Activated T-helper 17 cell treated with anti-CD3 and anti-CD28 coated beads, Interleukin-2, amount 50 U/mL, for 72 hours (primary cell): ENCODE measurements at places on chromosomes 12 and 14. TPM values are rescaled to one million over a fixed set of nuclear protein-coding genes. Genes with fewer than 3 reads are reported as not detected.

The NRXN3 gene
- not detected for total RNA-seq

The DBX2 gene
- not detected for total RNA-seq

GRCh38 chr12:27967551-27968054 is 4.9 kb downstream of the PTHLH start:
- no peak for ATAC-seq

- no peak for ATAC-seq
Measured at GRCh38 chr12:103456006-103456405, 39.8 kb downstream of the C12orf42 start.

DNA sequence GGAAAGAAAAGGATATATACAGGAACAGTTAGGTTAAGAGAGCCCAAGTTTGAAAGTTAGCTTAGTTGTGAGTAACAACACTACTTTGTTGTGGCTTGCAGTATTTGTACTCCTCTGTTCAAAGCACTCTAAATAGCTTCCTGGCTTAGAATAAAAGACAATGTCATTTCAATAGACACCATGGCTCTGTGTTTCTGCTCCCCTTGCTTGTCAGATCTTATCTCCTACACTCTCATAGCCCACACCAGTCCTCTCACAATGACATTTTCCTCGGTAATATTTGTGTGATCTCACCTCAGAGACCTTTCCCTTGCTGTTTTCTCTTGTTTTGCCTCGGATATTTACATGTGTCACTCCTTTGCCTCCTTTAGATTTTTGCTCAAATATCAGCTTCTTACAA is 418.4 kb downstream of the MDGA2 start:
- no peak for ATAC-seq

GRCh38 chr12:124216966-124217365 is 77.9 kb upstream of the RFLNA start:
- ATAC-seq, result no peak

The PRKD1 gene
- total RNA-seq, result not detected

GRCh38 chr12:65784289-65785015 is 39.8 kb upstream of the HMGA2 start:
- no peak for ATAC-seq

GRCh38 chr12:82855872-82856271 is 169.2 kb downstream of the TMTC2 start:
- ATAC-seq, result no peak

DNA sequence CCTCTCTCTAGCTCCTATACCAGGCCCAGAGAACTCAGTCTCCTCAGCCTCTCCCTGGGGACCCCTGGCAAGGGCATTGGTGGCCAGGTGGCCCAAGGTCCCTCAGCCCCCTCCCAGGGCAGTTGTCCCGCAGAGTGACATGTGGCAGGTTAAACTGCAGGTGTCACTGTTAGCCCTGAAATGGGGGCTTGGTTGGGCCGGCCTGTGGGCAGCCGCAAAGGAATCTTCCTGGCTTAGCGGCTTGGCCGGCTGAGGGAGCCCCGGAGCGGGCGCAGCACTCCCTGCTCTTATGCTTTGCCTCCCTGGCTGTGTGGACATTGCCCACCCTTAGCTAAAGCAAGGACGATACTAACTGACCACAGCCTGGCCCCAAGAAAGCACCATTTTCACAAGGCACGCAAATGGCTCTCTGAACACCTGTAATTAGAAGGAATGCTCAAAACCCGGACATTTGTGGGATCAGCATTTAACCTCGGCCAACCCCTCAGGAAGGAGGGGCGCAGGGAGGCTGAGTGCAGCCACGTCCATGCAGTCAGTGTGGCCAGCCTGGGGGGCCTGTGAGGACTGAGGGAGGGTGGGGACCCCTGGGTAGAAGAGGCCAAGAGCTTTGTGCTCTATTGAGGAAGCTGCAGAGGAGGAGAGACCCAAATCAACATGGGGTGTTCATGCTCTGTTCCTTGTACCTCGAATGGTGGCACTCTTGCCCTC is 82.2 kb downstream of the PAPOLA start:
- peak; percentile 53 for ATAC-seq

The PXN gene
- total RNA-seq, result 44.8 TPM

DNA sequence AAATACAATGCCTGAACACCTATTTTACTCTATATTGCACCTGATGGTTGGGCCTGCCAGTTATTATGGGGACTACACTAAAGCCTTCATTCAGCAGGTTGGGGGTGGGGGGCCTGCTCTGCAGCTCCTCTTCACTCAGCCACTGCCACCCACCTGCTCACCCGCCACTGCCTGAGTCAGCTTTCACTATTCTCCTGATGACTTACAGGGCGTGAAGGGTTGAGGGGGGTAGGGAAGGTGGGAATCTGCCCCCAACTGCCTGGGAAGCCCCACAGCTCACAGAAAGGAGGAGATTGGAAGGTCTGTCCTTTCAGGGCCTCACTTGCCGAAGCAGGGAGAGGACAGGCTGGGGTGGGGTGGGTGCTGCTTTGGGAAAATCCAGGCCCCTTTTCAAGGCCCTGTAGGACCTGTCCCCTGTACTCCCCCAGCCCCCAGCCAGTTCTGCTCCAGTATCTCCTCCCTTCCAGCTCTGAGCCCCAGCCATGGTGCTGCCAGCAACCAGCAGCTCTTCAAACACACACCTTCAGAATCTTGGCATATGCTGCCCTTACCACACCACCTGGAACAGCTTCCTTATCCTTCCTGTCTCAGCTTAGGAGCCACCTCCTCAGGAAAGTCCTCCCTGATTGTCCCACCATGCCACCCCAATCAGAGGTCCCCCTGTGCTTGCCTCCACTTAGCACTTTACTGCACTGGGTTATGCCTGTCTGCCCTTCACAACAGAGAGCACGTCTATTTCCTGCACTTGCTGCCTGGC is 33.1 kb downstream of the IRF2BPL start:
- ATAC-seq, result peak; percentile 66

GRCh38 chr12:131865180-131865875 is 29.1 kb upstream of the ULK1 start:
- ATAC-seq, result no peak

DNA sequence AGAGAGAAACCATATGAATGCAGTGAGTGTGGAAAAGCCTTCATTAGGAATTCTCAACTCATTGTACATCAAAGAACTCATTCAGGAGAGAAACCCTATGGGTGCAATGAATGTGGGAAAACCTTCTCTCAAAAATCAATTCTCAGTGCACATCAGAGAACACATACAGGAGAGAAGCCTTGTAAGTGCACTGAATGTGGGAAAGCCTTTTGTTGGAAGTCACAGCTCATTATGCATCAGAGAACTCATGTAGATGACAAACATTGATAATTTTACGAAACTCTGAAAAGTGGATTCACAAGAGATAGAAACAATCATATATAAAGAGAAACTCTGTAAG is 22.9 kb downstream of the ZNF268 start:
- no peak for ATAC-seq

The SLC10A1 gene
- not detected for total RNA-seq

DNA sequence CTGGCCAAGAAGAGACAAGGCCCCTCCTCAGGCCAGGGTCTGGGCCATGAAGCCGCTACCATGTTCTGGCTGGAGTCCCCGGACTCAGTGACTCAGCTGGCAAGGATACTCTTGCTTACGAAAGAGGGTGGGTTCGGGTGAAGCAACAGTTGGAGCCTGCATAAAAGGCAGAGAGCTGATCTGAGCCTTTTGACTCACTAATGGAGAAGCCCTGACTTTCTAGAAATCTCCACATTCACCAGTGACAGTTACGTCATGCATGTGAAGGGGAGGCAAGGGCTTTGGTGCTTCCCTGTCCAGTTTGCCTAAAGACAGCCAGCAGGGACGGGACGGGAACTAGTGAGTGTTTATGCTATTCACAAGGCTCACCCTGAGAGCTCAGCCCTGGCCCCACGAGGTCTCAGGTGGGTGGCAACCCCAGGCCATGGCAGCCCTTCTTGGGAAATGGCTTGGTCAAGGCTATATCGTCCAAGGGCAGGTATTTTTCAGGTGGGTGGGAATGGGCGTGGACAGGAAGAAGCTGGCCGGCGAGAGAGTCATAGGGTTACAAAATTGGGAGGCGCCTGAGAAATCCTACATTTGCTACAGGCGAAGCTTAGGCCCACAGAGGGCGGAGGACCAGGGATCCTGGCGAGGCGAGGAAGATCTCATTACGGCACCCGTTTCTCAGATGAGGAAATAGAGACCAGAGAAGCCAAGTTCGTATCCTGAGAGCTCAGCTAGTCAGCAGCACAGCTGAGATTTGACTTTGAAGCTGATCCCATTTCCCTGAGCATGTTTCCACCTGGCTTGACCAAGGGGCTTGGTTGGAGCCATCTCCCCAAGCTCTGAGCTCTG is 314.6 kb downstream of the BCL11B start:
- no peak for ATAC-seq

DNA sequence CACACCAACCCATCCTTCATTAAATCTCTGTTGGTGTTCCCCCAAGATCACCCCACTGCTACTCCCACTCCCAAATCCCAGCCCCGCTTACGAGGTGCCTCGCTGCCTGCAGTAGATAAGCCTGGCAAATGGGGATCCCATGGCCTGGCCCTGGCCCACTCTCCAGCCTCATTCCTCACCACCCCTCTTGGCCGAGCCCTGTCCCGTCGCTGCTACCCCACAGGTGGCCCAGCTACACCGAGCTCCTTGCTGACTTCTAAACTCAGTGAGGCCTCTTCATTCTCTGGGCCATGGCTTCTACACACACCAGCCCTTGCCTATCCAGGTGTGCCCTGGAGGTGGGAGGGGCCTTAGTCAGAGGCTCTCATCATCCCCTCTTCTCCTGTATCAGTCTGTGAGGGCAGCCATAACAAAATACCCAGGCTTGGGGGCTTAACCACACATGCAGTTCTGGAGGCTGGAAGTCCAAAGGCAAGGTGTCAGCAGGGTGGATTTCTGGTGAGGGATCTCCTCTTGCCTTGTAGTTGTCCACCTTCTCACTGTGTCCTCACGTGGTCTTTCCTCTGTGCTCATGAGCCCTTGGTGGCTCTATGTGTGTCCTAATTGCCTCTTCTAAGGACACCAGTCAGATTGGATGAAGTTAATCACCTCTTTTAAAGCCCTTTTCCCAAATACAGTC is 92.8 kb downstream of the PRMT8 start:
- no peak for ATAC-seq

The GPR84 gene
- 2.2 TPM for total RNA-seq

The KDM5A gene
- total RNA-seq, result 82.1 TPM
